Right atrium auricular region (tissue), 2 donors: ENCODE measurements at places on chromosomes 3 and 15.

DNA sequence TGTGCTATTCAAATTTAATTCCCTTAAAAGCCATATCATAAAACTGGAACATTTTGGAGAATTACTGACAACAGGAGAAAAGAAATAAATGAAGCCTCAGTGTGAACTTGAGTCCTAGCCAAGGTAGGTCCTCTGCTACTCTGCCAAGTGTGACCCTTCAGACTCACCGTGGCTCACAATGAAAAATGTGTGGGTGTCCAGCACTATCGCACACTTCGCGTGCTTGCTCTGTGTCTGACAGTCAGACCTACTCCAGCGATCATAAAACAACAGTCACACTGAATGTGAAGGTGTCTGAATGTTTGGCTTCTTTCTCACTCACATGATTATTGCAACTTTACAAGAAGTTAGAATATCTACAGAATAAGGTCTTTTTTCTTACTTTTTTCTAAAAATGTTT lies 65.8 kb upstream of the TRA2B start:
- no peak for DNase-seq

GRCh38 chr3:185936273-185936629 lies 1.6 kb downstream of the TRA2B start:
- no peak for DNase-seq

- no peak for DNase-seq
Measured at GRCh38 chr15:32028921-32029320, 1.4 kb upstream of the CHRNA7 start.

DNA sequence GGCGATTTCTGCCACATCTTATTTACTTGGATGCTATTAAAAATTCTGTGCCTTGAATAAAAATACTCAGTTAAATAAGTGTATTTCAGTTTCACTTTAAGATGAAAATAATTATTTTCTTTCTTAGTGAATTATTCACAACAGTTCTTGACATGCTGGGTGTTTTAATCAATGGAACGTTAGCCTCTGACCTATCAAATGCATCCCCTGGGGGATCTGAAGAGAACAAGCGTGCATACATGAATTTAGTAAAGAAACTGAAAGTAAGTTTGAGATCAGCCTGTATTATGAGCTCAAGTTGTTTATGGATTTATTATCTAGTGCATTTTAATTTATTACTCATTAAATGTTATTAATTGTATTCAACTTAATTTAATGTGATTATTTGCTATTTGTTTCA lies 597 bp downstream of the P2RY12 start:
- DNase-seq: no peak

DNA sequence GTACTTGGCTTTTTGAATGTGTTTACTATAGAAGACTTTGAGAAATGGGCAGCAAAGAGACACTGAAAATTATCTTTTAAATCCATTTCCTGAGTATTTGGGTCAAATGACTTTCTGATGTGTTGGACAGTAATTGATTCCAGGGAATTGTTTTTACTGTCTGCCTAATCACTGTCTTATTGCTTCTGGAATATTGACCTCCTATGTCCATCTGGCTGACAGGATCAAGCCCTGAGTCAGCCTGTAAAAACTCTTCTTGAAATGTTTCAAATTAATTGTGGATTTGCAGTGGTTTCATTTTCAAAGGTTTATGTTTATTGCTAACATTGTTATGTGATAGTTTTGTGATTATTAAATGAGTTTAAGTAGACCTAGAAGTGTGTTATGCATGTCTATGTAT lies 50.6 kb upstream of the MLF1 start:
- DNase-seq: no peak

- no peak for DNase-seq
Measured at GRCh38 chr3:180018543-180018942, 18.2 kb downstream of the PEX5L start.

DNA sequence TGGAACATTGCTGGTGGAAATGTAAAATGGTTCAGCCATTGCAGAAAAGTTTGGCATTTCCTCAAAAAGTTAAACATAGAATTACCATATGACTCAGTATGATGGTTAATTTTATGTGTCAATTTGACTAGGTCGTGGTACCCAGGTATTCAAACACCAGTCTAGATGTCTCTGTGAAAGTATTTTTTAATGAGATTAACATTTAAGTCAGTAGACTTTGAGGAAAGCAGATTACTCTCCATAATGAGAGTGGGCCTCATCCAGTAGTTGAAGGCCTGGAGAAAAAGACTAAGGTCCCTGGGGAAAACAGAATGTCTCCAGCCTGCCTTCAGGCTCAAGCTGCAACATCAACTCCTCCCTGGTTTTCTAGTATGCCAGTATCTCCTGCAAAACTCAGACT lies 42.3 kb upstream of the TMEM87A start:
- no peak for DNase-seq

GRCh38 chr3:49316696-49317457 lies 23.0 kb downstream of the USP4 start:
- DNase-seq: no peak

GRCh38 chr3:47337656-47338055 lies 43.2 kb upstream of the PTPN23 start:
- DNase-seq: no peak

- DNase-seq: no peak
Measured at GRCh38 chr15:66715720-66716655, 14.0 kb downstream of the SMAD6 start.

DNA sequence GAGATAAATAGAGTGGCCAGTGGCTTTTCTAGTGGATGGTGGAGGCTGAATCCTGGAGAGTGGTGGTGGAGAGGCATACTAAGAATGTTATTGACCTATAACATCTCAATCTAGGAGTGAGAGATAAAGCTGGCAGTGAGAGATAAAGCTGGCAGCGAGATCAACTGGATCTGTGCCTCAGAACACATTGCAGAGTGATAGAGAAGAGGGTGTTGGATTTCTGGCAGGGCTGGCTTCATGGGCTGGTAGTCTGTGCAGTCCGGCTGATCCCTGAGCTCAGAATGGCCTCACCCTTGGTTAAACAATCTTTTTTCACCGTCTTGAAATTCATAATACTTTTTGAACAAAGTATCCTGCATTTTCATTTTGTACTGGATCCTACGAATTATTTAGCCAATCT lies 221.2 kb downstream of the NLGN1 start:
- DNase-seq: no peak

DNA sequence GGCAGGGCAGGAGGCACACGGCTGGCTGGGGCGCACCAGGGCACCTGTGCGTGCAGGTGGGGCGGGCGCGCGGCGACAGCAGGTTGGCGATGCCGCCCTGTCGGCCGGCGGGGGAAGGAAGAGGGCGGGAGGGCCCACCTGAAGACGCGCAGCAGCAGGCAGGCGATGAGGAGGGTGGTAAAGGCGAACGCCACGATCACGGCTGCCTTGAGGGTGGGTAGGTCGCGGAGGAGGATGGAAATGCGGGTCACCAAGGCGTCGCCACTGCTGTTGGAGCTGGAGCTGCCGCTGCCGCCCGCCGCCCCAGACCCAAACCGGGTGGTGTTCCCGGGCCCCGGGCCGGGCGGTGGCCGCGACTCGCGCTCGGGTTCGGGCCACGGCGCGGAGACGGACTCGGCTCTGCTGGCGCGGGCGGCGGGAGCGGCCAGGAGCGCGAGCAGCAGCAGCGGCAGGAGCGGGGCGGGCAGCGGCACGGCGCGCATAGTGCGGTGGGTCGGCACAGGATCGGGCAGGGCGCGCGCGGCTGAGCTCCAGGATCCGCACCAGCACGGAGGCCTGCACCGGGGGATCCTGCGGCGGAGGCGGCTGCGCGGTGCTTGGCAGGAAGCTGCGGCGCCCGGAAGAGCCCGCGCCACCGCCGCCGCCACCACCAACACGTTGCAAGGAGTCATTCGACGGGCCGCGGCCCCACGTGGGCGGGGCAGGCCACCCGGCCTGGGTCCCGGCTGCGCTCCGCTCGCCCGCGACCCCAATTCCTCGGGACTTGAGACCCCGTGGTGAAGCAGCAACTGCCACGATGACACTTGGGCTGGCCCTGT lies at the start of gene FAM174B:
Gene FAM174B (minus strand): TSS at position 598 of the 818 bp plus-strand sequence.
- DNase-seq: no peak

- no peak for DNase-seq
Measured at GRCh38 chr15:34514251-34514670, 69.2 kb downstream of the GOLGA8B start.

DNA sequence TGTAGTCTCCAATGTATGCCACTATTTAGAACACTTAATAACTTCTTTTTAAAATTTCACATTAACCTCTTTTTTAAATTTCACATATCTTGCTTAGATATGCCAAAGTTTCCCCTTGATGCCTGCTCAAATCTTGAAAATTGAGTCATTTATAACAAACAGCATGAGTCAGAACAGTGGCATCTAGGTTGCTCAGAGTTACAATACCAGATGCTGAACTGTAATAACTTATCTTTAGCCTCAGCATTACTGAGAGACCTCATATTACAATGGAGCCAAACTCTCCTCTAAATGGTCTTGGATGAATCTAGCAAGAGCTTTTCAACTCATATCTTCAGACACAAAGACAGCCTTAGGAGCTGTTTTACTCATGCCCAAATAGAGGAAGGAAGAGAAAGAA lies 439.3 kb upstream of the ARPP21 start:
- DNase-seq: no peak

- no peak for DNase-seq
Measured at GRCh38 chr3:153246806-153247205, 84.8 kb downstream of the RAP2B start.

DNA sequence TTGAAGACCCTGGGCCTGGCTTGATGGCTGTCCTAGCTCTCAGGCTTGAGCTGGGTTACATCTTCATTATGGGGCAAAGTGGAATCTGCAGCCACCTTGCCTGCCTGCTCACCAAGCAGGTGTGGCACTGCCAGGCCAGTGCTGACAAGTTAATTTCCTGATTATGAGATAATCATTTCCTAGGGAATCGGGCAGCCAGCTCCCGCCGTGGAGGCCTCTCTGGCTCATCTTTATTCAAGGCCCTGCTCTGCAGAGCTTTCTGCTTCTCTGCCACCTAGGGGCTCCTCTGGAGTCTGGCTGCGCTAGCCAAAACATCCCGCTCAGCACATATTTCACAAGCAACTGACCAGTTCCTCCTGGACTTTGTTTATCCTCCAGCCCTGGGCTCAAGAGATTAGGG lies 9.9 kb downstream of the LOXL1 start:
- DNase-seq: peak; percentile 73

- DNase-seq: no peak
Measured at GRCh38 chr15:48675436-48675835, 29.9 kb upstream of the FBN1 start.

DNA sequence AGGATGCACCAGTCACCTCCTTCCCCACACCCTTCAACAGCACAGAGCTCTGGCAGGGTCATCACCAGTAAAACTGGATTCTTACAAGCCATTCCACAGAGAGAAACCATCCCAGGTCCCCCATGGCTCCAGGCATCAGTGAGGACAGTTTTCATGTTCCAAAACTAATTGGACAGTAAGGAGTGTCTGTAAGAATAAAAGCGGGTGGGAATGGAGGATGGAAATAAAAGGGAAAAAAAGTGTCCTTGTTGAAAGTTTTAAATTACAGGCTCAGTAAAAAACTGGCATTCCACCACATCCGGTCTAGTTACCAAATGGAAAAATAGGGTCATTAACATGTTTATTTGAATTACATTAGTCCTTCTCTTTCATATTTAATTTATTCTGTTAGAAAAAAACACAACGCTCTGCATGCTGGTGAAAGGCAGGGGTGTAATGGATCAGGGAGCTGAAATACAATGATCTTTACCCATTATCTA lies 117.4 kb downstream of the TIGIT start:
- no peak for DNase-seq

DNA sequence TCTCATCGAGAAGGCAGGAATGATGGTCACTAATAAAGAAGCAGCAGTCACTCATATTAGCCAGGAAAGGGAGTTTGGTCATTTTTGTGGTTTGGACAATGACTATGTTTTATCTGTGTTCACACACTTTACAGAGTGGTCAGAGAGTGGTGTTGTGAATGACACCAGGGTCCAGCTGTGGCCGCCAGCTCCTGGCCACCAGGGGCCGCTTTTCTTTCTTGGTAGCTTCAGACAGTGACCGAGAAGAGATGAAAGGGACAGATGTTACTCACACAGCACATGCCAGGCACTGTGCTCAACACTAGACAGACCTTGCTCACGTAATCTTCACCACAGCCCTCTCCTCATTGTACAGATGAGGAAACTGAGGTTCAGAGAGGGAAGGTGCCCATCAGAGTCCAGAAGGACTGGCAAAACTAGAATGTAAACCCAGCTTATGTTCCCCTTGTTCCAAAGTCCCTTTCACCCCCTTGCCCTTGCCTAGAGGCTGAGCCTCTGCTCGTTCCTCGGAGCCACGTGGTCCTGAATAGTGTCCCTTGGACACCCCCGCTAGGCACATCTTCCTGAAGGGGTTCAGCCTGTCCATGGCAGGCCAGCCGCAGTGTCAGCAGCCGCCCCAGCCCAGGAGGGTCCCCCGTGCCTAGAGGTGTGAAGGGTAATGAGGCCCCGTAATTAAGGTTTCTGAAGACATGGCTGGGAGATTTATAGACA lies 55.6 kb downstream of the CYP11A1 start:
- no peak for DNase-seq

GRCh38 chr3:71064291-71064955 lies 519.1 kb downstream of the FOXP1 start:
- no peak for DNase-seq

DNA sequence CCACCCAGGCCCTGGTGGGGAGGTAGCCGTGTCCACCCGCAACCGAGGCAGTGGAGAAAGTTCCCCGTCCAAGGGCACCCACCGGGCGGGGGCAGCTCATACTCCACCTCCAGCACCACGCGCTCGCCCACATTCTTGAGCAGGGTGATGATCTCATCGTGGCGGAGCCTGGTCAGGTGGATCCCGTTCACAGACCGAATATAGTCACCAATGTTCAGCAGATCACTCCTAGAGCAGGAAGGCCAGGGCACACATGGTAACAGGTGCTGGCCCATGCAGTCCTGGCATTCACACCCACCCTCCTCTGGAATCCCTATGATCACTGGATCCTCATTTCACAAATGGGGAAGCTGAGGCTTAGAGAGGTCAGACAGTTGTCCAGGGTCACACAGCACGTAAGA lies 15.8 kb downstream of the GRIP2 start:
- DNase-seq: peak; percentile 77

DNA sequence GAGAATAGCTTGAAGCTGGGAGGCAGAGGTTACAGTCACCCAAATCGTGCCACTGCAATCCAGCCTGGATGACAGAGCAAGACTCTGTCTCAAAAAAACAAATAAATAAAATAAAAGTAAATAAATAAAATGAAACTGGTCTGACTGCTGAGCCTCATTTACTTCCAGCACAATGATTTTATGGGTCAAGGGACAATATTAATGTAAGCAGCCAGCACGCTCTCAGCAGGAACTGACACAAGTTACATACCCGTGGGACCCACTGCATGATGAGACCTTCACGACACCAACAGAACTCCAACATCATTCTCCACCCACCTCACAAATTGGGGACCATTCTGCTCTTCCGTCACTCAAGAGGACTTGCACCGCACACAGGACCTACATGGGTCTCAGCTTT lies 230.3 kb downstream of the MAGI1 start:
- DNase-seq: no peak
